ENCODE measurements at places on chromosomes 11 and 22. TPM values are rescaled to one million over a fixed set of nuclear protein-coding genes. Genes with fewer than 3 reads are reported as not detected.

Gene GDPD4
- total RNA-seq, result not detected

Gene MTMR3
- total RNA-seq, result 14.8 TPM

Gene C11orf91
- not detected for total RNA-seq

Gene CSNK2A3
- 1.5 TPM for total RNA-seq

Gene OR2AG1
- not detected for total RNA-seq

Gene SLC5A4
- 0.09 TPM for total RNA-seq

Gene VPREB1
- total RNA-seq, result 2.5 TPM

Gene SLC6A5
- 0.05 TPM for total RNA-seq

Gene INPP5J
- total RNA-seq, result 0.47 TPM
